Large intestine (tissue), 12 donors: ENCODE measurements at places on chromosomes 11 and 22. TPM values are rescaled to one million over a fixed set of nuclear protein-coding genes. Genes with fewer than 3 reads are reported as not detected.

- DNase-seq = no peak
Measured at GRCh38 chr11:93024369-93024768, 54.9 kb downstream of the MTNR1B start.

GRCh38 chr11:121356357-121356756, 63.8 kb downstream of the SC5D start:
- DNase-seq = no peak

Gene KCNJ5
- polyA plus RNA-seq = 2.6 TPM

- DNase-seq = no peak
Measured at GRCh38 chr11:122434786-122435185, 220.7 kb upstream of the UBASH3B start.

DNA sequence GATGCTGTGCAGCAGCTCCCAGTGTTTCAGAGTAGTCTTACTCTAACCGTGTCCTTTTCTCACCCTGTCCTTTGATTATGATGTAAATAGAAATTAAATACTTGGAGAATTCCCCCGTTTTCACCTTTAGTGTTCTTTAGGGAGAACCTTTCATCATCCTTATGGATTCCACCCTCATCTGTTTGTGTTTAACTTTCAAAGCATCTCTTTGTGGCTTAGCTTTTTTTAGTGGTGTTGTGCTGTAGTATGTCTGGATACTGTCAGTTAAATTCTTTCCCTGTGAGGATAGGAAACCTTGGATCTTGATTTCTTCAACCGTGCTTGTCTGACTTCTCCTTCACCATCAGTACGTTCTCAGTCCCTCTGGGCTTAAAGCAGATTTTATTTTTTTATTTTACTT, 48.5 kb downstream of the PPP6R3 start:
- no peak for DNase-seq

DNA sequence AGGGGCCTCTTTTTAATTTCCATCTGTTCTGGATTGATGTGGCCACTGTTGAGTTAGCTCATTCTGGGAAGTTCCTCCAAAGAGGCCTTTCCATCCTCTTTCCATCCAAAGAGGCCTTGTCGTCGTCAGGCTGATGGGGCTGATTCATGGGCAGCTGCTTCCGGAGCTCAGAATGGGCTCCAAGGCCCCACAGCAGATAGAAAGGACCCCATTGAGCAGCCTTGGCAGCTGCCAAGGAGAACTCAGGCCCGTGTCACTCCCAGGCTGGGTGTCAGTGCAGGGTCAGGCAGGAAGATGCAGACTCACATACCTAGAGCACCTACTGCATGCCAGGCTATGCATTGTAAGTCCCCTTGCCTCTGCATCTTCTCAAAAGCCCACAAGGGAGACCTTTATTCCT, 524.1 kb downstream of the MIAT start:
- no peak for DNase-seq

Gene ANO1
- 12.3 TPM for polyA plus RNA-seq

Gene RAB36
- polyA plus RNA-seq = 2.2 TPM

DNA sequence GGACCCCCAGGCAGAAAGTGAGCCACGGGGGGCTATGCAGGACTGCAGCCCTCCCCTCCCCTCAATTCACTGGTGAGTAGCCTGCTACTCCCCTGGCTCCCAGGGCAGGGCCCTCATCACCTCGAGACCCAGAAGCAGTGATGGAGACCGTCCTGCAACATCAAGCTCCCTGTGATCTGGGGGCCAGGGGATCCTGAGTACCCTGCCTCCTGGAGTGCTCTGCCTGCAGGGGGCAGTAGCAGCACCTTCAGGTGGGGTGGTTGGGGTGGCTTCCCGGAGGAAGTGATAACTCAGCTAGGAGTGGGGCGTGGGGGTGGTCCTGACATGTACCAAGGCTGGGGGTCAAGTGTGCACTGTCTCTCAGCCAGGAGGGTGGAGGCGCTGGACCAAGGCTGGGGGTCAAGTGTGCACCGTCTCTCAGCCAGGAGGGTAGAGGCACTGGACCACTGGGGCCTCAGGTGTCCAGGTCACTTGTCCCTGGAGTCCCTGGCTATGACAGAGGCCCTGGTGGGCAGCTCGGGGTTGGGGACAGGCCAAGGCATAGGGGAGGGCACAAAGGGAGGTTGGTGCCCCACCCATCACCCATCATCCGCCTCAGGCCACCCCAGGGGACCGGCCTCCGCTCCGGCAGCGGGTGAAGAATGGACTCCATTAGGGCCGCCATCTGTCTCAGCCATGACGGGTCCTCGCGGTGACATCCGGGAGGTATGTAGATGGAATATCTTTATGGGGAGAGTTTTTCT, 9.4 kb downstream of the RTN4R start:
- no peak for DNase-seq

Gene GRIK4
- polyA plus RNA-seq = 0.94 TPM

- DNase-seq = no peak
Measured at GRCh38 chr11:133981156-133981555, 24.4 kb upstream of the IGSF9B start.

DNA sequence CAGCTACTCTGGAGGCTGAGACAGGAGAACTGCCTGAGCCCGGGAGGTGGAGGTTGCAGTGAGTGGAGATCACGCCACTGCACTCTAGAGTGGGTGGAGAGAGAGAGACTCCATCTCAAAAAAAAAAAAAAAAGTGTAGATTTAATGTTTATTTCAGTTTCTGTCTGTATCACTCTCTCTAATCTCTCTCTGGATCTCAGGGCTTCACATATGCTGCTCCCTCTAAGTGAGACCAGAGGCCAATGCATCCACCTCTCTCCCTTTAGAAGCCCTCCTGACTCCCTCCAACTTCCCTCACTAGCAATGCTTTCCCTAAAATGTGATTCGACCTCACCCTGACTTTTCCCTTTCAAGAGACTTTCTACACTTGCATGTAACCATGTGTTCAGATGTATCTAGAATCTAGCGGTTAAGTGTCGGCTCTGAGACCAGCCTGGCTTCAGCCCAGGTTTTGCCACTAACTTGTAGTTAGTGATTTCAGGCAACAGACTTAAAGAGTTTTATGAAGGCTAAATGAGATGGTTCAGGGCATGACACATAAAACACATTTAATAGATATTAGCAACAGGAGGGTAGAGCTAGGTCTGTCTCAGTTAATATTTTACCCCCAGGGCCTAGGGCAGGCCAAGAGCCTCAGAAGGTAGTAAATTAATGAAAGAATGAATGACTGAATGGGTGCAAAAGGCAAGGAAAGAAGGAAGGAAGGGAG, 364.3 kb downstream of the LARGE1 start:
- DNase-seq = peak; percentile 59

Gene ME3
- 25.0 TPM for polyA plus RNA-seq

GRCh38 chr11:61783717-61784505, 8.5 kb downstream of the TMEM258 start:
- no peak for DNase-seq

Gene ZNF215
- polyA plus RNA-seq = 5.5 TPM

Gene TSGA10IP
- not detected for polyA plus RNA-seq

GRCh38 chr11:44952082-44952481, 1.4 kb upstream of the TP53I11 start:
- no peak for DNase-seq

DNA sequence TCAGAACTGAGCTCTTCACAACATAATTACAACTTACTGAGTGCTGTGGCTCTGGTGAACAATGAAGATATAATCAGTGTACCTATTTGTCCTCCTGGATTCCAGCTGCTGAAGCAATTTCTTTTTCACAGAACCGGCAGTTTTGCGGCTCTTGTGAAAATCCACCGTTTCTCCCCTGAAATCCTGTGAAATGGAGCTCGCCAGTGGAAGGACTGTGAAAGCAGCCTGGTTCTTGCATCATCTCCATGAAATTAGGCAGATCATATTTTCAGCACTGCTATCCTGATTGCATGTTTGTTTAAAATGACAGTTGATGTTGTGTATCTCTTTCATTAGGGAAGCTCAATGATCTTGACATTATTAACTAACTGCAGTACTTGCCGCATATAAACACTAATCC, 120.2 kb upstream of the SNX19 start:
- DNase-seq = no peak

DNA sequence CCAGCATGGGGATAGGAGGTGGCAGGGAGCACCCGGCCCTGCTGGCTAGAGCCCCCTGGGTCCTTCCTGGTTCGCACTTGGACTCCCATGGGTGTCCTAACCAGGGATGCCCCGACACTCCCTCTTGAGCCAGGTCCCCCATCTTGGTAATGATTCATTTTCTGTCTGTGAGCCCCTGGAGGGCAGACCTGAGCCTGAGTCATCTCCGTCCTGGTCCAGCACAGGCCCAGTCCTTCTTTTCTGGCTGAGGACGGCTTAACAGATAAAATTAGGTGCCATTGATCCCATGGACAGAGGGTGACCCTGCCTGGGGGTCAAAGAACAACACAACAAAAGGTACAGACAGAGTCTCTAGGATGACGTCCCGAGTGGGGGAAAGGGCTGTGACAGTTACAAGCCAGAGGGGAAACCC, 3.5 kb downstream of the RHOD start:
- no peak for DNase-seq

GRCh38 chr11:111841370-111842053, 29.9 kb downstream of the ALG9 start:
- peak; percentile 80 for DNase-seq

Gene OR56A1
- polyA plus RNA-seq = 0.01 TPM

Gene OOSP4A
- not detected for polyA plus RNA-seq

GRCh38 chr11:15158351-15159015, 43.8 kb downstream of the INSC start:
- no peak for DNase-seq

Gene ZP1
- 0.07 TPM for polyA plus RNA-seq

DNA sequence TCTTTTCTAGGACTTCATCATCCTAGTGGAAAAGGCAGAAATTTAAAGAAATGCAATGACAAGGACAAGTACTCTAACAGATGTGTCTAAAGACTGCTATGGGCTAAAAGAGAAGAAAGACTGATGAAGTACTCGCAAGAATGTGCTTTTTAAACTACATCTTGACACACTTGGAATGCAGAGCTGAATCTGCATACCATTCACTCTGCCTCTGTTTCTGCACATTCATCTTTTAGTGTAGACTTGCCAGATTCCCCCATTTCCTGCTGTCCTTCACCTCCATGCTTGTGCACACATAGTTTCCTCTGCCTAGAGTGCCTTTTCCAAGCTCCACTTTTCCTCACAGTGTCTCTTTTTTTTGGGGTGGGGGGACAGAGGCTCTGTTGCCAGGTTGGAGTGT, 239.0 kb upstream of the CCDC179 start:
- DNase-seq = no peak

DNA sequence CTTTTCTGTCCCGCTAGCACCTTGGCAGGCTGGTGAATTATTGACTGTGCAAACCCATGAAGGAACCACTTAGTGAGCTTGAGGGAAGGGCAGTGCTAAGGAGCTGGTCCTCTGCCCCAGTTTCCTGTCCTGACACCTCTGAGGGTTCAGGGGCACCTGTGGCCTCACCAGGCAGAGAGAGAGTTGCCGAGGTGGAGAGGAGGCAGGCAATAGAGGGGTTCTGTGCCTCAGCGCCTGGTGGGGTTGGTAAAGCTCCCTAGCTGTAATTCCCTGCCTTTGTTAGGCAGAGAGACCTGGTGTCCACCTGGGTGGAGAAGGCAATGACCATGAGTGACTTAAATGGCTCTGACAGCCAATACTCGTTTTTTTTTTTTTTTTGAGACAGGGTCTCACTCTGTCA, 36.3 kb downstream of the YWHAH start:
- no peak for DNase-seq

DNA sequence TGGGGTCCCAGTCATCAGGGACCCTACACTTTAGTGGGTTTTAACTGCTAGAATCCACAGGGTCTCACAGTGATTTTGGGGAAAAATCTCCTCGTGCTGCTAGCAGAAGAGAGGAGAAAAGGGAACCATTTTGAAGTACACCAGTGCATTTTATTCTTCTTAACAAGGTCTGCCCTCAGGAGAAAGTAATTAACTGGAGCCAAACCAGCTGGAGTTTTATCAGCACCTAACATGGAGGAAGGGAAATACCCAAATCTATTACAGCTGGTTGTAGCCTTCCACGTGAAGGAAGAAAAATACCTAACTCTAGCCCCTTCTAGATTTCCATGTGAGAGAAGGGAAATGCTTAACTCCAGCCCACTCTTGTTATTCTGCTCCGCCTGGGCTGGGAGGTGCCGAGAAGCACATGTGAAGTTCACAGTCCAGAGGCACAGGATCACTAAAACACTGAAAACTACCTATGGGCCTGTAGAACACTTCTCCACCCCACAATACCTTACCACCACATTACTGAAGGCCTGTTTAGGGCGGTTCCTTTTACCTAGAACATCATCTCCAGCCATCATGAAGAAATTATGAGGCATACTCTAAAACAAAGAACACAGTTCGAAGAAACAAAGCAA, 31.3 kb upstream of the TEAD1 start:
- no peak for DNase-seq

Gene HORMAD2
- not detected for polyA plus RNA-seq

Gene MMP8
- 0.09 TPM for polyA plus RNA-seq

- DNase-seq = no peak
Measured at GRCh38 chr11:126862664-126863243, 137.8 kb downstream of the KIRREL3 start.

DNA sequence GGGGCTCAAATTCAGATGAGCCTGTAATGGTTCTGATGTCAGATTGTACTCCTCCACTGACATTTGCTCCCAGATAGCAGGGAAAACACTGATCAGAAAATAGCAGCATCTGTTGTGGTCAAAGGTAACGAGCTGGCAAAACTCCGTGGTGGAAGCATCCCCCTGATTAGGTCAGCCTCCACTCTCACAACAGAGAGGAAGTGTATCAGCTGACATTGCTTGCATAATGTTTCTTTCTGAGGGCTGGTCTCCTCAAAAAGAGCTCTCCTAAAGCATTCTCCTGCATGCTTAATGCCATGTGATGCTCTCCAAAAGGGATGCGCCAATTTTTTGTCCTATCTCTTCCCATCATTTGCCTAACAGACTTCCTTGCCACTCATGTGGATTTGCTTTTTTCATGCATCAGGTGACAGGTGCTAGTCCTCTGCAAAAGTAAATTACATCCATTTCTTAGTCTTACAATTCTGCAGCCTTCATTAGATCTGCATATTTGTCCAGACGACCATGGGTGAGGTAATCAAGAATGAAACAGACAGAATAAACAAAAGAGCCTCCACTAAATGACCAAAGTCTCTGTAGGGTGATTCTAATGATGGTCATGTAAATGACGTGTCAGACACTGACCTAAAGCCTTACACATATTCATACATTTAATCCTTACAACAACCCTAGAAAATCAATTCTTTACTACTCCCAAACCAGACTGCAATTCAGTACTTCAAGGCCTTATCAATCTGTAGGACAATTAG, 6.4 kb upstream of the TENM4 start:
- no peak for DNase-seq

- peak; percentile 56 for DNase-seq
Measured at GRCh38 chr11:61267437-61267841, 26.5 kb downstream of the PGA5 start.

- no peak for DNase-seq
Measured at GRCh38 chr11:75601494-75601893, 39.4 kb downstream of the SERPINH1 start.

- peak; percentile 74 for DNase-seq
Measured at GRCh38 chr22:46335201-46336118, at the start of gene TRMU. Gene TRMU, plus strand, starts transcription at chr22:46335714. Its CDS starts 51 bp downstream, at chr22:46335765.

DNA sequence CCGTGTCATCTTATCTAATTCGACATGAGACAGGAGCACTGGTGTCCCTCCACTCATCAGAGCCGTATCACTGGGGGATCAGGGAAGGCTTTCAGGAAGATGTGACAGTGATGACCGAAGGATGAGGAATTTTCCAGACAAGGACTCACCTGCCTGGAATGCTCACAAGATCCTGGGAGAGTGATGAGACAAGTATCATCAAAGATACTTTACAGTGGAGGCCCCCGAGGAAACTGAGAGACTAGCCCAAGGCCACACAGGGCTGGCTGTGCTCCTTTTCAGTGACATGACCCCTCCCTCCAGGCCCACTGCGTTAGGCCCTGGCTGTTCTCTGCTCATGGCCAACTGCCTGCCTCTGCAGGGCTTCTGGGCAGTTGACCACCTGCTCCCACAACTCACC, 13.0 kb downstream of the CLPB start:
- DNase-seq = no peak

Gene CRYBA4
- polyA plus RNA-seq = 0.06 TPM
